ENCODE measurements at places on chromosomes 11 and 22.

GRCh38 chr11:66286699-66287098 lies 2.2 kb downstream of the YIF1A start:
- DNase-seq, result no peak

DNA sequence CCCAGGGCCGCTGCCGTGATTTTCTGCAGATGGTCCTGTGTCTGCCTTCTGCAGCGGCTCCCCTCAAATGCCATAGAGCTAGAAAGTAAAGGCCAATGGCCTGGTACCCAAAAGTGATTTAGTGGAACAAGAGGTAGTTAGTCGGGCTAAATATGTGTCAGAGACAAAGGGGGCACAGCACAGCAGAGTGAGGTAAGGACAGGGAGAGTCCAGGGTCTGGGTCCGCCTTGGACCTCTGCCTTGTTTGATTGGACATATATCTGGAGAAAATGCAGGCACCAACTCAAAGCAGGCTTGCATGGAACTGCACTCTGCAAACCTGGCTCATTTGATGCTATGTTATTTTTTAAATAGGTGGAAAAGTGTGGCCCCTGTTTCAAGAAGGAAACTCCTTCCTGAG lies 249.6 kb upstream of the B3GAT1 start:
- DNase-seq, result no peak

- no peak for DNase-seq
These were observed 667 bp downstream of the RAB6A start for GRCh38 chr11:73760135-73760678.

DNA sequence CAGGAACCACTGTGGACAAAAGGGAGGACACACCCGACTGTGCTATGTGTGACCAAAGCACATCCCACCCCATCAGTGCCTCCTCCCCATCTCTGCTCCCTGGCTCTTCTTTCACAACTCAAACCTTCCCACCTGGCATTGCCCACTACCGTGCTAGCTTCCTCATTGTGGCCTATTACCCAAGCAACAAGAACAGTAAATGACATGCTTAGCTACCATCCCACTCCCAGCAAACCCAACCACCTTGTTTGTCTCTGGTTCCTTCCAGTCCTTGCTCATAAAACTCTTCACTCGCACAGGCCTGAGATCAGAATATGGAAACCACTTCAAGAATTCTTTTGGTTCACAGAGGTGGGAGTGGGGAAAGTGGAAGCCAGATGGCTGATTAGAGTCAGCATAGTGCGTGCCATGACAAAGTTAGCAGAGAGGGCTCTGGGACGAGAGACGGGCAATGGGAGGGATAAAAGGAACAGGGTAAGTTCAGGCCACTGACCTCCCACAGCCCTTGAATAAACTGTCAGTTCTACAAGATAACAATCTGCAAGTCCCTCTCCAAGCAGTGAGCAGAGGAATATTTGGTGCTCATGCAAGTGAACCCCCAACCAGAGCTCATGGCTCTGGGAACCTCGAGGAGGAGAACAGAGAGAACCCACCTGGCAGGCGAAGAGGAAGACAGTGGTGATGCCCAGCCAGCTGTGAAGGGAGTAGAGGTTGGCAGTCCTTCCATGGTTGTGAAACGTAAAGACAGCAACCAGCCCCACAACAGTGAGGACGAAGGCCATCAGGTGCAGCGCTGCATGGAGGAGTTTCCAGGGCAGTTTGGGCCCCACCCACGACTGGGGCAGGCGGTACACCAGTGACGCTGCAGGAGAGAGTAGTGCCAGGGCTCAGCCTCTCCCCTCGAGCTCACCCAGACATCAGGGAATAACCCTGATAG lies 8.3 kb downstream of the CYB561A3 start:
- DNase-seq, result no peak

- DNase-seq, result no peak
These were observed 249.3 kb downstream of the DDX10 start for GRCh38 chr11:108914211-108914610.

DNA sequence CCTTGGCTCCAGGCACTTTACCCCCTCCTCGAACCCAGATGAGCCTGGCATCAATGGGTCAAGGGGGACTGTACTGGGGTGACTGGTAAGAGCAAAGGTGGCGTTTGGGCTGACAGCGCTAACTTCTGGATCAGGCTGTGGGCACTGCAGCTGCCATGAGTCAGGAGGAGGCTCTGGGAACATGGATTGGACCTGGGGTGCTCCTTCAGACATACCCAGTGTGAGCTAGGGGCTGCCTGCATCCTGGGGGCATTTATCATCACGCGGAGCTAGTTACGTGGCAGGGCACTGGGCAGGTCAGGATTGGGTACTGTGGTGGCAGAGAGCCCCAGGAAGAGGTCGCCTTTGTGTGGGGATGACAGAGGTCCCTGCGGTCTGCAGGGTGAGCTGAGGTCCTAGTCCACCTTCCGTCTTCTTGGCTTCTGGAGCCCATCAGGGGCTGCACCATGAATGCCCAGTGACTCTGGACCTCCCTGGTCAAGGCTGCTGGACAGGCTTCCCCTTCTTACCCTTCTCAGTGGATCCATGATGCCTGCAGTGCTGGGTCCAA lies 13.1 kb downstream of the GRIK4 start:
- DNase-seq, result no peak

GRCh38 chr11:10699072-10699471 lies 5.5 kb upstream of the IRAG1 start:
- DNase-seq, result no peak

DNA sequence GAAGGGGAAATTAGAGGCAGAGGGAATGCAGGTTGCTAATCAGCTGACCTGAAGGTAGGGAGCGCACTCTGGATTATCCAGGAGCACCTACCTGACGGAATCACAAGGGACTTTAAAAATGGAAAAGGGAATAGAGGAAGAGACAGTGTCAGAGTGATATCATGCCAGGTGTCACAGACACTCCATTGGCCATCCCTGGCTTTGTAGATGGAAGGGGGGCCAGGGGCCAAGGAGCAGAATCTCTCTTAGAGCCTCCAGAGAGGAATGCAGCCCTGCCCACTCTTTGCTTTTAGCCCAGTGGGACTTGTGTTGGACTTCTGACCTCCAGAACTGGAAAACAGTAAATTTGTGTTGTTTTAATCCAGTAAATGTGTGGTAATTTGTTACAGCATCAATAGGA lies 37.9 kb downstream of the DKK3 start:
- no peak for DNase-seq

- no peak for DNase-seq
These were observed 492.6 kb downstream of the MIAT start for GRCh38 chr22:27149921-27150543.

- DNase-seq, result no peak
These were observed 945 bp downstream of the ROBO3 start for GRCh38 chr11:124865902-124866851.

GRCh38 chr22:18971321-18971751 lies 35.2 kb upstream of the PRODH start:
- DNase-seq, result no peak

GRCh38 chr11:58616594-58616993 lies 5.9 kb upstream of the CNTF start:
- no peak for DNase-seq

GRCh38 chr11:1644601-1645356 lies 15.2 kb downstream of the KRTAP5-5 start:
- DNase-seq, result no peak

DNA sequence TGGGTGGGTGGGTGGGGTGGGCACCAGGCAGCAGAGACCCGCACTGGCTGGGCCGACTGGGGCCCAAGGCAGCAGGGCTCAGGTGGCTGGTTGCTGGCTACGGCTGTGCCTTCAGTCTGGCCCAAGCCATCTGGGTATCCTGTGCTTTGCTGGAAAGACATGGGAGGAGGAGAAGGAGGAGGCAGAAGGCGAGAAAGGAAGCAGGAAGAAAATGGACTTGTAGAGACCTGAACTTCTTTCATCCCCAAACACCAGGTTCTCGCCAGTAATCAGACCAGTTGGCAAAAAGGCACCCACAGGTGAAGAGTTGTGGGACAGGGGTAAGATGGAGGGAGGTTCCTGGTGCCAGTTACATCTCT lies 78.8 kb downstream of the IGLL1 start:
- DNase-seq, result no peak

DNA sequence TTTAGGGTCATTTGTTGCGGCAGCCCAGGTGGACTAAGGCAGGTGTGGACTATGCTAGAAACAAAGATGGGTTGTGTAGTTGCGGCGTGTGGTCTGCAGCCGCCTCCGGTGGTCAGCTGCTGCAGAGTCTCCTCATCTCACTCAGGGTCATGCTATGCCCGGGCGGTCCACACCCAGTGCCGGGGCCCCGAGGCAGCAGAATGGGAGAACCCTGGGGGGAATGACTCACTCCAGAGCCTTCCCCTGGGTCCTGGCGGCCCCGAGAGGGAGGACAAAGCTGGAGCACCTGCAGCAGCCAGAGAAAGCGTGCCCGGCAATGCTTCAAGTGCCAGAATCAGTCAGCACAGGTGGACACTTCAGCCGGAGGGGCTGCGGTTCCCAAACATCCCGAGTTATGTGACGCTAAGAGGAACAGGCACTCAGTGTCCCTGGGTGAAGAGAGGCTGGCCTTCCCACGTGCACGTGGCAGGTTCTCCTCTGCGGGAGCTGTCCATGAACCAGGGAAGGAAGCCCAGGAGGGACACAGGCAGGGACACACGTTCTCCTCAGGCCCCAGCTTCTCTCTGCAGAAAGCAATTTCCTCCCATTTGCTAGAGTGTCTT lies 289.6 kb upstream of the B3GAT1 start:
- no peak for DNase-seq

DNA sequence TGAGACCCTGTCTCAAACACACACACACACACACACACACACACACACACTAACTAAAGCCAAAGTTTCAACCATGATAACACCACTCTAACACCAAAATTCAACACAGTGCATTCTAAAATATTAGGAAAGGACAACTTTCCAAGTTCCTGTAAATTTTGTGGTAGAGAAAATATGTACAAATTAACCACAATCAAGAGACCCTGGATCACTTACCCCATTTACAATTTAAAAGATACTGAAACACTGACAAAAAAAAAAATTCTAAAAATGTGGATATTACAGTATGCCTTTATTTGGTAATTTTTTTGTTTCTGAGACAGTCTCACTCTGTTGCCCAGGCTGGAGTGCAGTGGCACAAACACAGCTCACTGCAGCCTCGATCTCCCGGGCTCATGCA lies 9.7 kb downstream of the MRTFA start:
- DNase-seq, result no peak

All from stimulated activated CD4-positive, alpha-beta T cell treated with anti-CD3 and anti-CD28 coated beads, Interleukin-1b, Interleukin-23, amount 100 ng/mL, for 1 hour (primary cell).